Vagina (tissue), 2 donors: ENCODE measurements at places on chromosomes 16 and 17. TPM values are rescaled to one million over a fixed set of nuclear protein-coding genes. Genes with fewer than 3 reads are reported as not detected.

- no peak for DNase-seq
- no peaks in the 10 kb centered on the region for H3K27me3 ChIP-seq
- H3K27ac ChIP-seq: peak overlapping the region; percentile 54
- no peak overlapping the region for H3K4me3 ChIP-seq
These were observed 98.3 kb downstream of the PITPNC1 start for GRCh38 chr17:67475161-67475937.

- no peak for DNase-seq
- H3K27ac ChIP-seq: no peak overlapping the region
- no peaks in the 10 kb centered on the region for H3K27me3 ChIP-seq
- peaks cover 18% of the 10 kb centered on the region for H3K4me1 ChIP-seq
These were observed 11.9 kb downstream of the LGALS3BP start for GRCh38 chr17:78967782-78968362.

GCSH gene
- total RNA-seq: 27.0 TPM

DNA sequence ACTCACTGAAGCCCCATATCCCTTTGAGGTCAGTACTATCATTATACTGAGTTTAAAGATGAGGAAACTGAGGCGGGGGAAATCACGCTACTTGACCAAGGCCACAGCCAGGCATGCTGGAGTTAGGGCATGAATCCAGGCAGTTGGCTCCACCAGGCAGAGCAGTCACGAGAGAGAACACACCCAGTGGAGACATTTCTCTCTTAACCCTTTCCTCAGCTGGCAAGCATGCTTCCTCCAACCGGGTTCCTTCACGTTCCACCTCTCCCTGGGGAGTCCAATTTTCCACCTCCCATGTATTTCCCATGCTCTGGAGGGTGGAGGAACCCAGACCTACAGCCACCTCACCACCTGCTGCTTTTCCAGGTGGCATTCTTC is 32.8 kb downstream of the VAC14 start:
- H3K27me3 ChIP-seq: no peaks in the 10 kb centered on the region
- H3K4me3 ChIP-seq: no peak overlapping the region
